Karpas-422 (cell line): ENCODE measurements at places on chromosomes 7 and 10.

DNA sequence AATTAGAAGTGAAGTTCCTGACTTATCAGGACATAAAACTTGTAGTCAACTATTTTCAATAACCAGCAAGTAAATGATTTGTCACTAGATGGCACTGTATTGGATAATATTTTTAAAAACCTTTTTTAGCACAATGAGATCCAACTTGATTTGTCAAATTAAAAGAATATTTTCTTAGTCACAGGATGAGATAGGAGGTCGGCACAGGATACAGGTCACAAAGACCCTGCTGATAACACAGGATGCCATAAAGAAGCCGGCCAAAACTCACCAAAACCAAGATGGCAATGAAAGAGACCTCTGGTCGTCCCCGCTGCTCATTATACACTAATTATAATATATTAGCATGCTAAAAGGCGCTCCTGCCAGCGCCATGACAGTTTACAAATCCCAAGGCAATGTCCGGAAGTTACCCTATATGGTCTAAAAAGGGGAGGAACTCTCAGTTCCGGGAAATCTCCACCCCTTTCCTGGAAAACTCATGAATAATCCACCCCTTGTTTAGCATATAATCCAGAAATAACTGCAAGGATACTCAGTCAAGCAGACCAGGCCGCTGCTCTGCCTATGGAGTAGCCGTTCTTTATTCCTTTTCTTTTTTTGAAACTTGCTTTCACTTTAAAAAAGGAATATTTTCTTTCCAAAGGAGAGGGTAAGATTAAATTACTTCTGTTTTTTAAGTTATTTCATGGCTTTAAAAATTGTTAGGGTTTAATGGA, 255.7 kb upstream of the MKLN1 start:
- peak; percentile 81 for DNase-seq
- peak overlapping the region; percentile 4; the same call in 1 of the 2 replicates for H3K4me3 ChIP-seq
- H3K36me3 ChIP-seq: peaks cover 42% of the 10 kb centered on the region
- peak overlapping the region; percentile 55 for H3K27ac ChIP-seq
- peaks cover 60% of the 10 kb centered on the region for H3K4me1 ChIP-seq
- no peaks in the 10 kb centered on the region for H3K27me3 ChIP-seq

DNA sequence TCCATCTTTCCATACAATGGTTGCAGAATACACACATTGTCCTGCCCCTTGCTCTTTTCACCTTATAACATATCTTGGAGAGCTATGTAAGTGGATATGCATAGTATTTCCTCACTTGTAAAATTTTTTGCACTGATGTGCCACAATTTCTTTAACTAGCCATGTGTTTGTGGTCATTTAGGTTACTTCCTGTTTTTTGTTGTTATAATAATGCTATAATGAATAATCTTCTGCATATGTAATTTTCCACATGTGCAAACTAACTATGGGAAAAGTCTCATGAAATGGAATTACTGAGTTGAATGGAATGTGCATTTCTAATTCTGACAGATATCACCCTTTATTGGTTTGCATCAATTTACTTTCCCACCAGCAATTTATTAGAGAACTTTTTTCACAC, 2.8 kb downstream of the TAS2R41 start:
- no peak overlapping the region for H3K27ac ChIP-seq
- H3K36me3 ChIP-seq: no peaks in the 10 kb centered on the region
- peaks cover 42% of the 10 kb centered on the region for H3K4me1 ChIP-seq
- H3K27me3 ChIP-seq: no peaks in the 10 kb centered on the region
- no peak overlapping the region for H3K4me3 ChIP-seq

DNA sequence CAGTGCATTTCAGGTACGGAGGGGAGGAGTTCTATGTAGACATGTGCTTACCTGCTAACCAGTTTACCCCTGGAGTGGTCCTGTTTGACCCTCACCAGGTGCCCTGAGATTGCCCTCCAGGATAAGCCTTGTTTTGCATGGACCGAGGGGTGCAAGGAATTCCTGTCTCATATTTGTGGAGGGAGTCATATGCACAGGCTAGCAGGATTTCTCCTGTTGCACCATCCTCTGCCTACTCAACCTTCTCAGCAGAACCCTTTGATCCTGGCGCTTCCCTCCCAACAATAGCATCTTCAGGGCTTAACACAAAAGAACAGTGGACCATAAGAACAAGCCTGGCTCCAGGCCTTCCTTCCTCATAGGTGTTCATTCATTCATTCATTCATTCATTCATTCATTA, 7.2 kb downstream of the TRPV6 start:
- H3K36me3 ChIP-seq: no peaks in the 10 kb centered on the region
- H3K4me3 ChIP-seq: no peak overlapping the region
- H3K27ac ChIP-seq: no peak overlapping the region
- no peak for DNase-seq
- H3K4me1 ChIP-seq: no peaks in the 10 kb centered on the region

GRCh38 chr10:62015994-62016393, 114.5 kb downstream of the ARID5B start:
- no peak for DNase-seq
- no peaks in the 10 kb centered on the region for H3K27me3 ChIP-seq
- H3K36me3 ChIP-seq: no peaks in the 10 kb centered on the region
- no peak overlapping the region for H3K4me3 ChIP-seq
- H3K27ac ChIP-seq: no peak overlapping the region
- H3K4me1 ChIP-seq: peaks cover 6% of the 10 kb centered on the region

GRCh38 chr7:116805100-116805544, 57.3 kb upstream of the CAPZA2 start:
- no peak for DNase-seq
- no peak overlapping the region for H3K4me3 ChIP-seq
- H3K4me1 ChIP-seq: peaks cover 23% of the 10 kb centered on the region
- H3K27ac ChIP-seq: no peak overlapping the region
- no peaks in the 10 kb centered on the region for H3K27me3 ChIP-seq
- H3K36me3 ChIP-seq: no peaks in the 10 kb centered on the region

GRCh38 chr10:100982916-100983830, 4.1 kb downstream of the MRPL43 start:
- DNase-seq: no peak
- H3K4me3 ChIP-seq: no peak overlapping the region
- H3K27me3 ChIP-seq: no peaks in the 10 kb centered on the region
- peaks cover 4% of the 10 kb centered on the region; the same call in 1 of the 2 replicates for H3K36me3 ChIP-seq

- H3K4me1 ChIP-seq: peaks cover 17% of the 10 kb centered on the region
- no peak overlapping the region for H3K27ac ChIP-seq
- peak overlapping the region; percentile 80 for H3K4me3 ChIP-seq
- peak; percentile 60 for DNase-seq
- no peaks in the 10 kb centered on the region for H3K36me3 ChIP-seq
Observed at GRCh38 chr7:133253519-133253875, 619 bp downstream of the EXOC4 start.

- no peak for DNase-seq
- no peak overlapping the region for H3K27ac ChIP-seq
- H3K4me1 ChIP-seq: no peaks in the 10 kb centered on the region
- H3K4me3 ChIP-seq: no peak overlapping the region
- H3K27me3 ChIP-seq: no peaks in the 10 kb centered on the region
- H3K36me3 ChIP-seq: no peaks in the 10 kb centered on the region
Observed at GRCh38 chr7:108001764-108002725, 916 bp downstream of the LAMB1 start.

DNA sequence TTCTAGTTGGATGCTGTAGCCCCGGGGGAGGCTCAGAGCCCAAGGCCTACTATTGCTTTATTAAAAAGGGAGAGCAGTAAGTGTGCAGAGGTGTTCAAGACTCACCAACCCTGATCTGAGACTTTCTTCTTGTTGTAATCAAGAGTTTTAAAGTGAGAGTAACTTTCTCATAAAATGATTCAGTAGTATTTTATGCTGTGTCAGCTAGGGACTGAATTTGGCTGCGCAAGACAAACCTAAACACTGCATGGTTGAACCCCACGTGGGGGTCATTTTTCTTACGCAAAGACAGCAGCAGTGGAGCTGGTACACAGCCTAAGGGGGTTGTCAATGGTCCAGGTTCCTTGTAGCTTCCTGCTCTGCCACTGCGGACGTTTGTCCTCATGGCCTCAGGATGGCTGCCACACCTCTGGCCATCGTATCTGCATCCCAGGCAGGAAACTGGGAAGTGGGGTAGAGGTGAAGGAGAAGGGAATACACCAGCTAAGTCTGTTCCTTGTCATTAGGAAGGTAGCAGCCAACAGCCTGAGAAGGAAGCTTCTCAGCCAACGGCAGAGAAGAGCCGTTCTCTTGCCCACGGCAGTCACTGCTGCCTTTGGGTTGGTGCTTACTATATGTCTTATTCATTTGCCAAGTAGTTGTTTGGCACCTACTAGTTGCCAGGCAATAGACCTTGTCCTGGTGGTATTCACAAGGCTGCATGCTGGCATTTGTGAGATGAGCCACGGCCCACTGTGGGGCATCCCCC, 44.7 kb downstream of the ELFN1 start:
- no peak for DNase-seq
- no peak overlapping the region for H3K27ac ChIP-seq
- no peak overlapping the region for H3K4me3 ChIP-seq
- peaks cover 11% of the 10 kb centered on the region for H3K4me1 ChIP-seq

- no peak overlapping the region for H3K27ac ChIP-seq
- no peaks in the 10 kb centered on the region for H3K4me1 ChIP-seq
- no peaks in the 10 kb centered on the region for H3K36me3 ChIP-seq
- no peaks in the 10 kb centered on the region for H3K27me3 ChIP-seq
- H3K4me3 ChIP-seq: no peak overlapping the region
Observed at GRCh38 chr7:158124671-158125079, 462.9 kb downstream of the PTPRN2 start.

DNA sequence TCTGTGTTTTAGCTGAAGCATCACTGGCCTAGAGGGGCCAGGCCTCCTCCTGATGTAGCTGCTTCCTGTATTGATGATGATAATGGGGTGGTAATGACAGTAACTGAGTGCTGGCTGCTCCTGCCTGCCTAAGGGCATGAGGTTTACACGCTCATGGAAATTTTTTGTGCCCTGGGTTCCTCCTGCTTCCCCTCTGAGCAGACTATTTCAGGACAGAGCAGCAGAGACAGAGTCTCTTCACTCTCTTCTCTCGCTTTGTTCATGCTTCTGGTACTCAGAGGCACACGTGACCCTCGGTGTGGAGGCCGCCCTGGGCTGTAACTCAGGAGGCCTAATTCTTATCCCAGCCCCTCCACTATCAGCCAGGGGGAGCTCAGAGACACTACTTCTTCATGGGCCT, 27.9 kb downstream of the LRRC20 start:
- peak overlapping the region; percentile 76 for H3K27ac ChIP-seq
- no peaks in the 10 kb centered on the region for H3K27me3 ChIP-seq
- no peak for DNase-seq
- H3K36me3 ChIP-seq: no peaks in the 10 kb centered on the region

DNA sequence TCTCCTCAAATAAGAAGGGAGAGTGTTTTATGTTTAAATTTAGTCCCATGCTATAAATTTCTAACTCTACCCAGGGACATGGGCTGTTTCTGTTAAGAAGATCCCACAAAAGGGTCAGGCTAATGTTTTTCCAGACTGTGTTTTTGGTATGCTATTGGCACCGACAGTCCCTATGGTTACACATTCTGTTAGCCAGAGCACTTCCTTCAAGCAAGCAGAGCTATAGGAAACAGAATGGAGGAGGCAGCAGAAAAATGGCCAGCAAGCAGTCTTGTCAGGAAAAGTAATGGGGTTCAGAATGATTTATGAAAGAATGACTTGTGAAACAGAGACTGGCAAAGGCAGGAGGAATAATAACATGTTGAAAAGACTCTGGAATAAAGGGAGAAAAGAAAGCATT, 44.8 kb upstream of the PHYHIPL start:
- no peaks in the 10 kb centered on the region for H3K27me3 ChIP-seq
- no peak overlapping the region for H3K27ac ChIP-seq
- H3K4me3 ChIP-seq: no peak overlapping the region
- H3K36me3 ChIP-seq: no peaks in the 10 kb centered on the region

DNA sequence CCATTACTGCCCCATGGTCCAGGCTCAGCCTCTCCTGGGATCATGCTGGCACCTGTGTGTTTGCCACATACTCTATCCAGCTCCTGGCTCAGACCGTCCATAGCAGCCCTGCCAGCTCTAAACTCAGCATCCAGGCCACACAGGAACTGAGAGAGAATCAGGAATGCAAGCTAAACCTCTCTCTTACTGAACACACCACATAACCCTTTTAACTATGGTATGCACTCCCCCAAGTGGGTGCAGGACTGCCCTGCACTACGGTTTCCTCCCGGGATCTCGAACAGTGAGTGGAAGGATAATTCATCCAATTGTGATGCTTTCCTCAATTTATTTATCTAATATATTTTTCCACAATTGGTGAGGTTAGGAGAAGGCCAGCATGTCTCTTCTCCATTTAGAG, 17.1 kb upstream of the ZNF800 start:
- no peak overlapping the region for H3K27ac ChIP-seq
- H3K27me3 ChIP-seq: no peaks in the 10 kb centered on the region
- H3K36me3 ChIP-seq: no peaks in the 10 kb centered on the region
- no peak overlapping the region for H3K4me3 ChIP-seq

DNA sequence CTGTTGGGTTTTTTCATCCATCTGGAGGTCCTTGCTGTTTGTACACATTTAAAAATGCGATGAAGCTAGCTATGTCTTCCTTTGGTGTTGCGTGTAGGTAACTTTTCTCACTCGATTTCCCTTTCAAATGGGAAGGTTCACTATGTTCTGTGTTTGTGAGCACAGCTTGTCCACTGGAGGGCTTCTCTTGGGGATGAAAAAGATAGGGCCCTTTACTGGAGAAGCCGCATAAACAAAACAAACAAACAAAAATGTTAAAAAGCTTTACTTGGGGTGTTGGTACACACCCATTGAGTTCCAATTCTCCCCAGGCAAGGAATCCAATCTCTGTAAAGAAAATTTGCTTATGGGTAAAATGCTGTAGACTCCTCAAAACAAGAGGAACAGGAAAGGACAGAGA, 23.4 kb downstream of the CYTH3 start:
- no peaks in the 10 kb centered on the region for H3K36me3 ChIP-seq
- no peaks in the 10 kb centered on the region for H3K4me1 ChIP-seq
- no peak for DNase-seq
- H3K4me3 ChIP-seq: no peak overlapping the region

DNA sequence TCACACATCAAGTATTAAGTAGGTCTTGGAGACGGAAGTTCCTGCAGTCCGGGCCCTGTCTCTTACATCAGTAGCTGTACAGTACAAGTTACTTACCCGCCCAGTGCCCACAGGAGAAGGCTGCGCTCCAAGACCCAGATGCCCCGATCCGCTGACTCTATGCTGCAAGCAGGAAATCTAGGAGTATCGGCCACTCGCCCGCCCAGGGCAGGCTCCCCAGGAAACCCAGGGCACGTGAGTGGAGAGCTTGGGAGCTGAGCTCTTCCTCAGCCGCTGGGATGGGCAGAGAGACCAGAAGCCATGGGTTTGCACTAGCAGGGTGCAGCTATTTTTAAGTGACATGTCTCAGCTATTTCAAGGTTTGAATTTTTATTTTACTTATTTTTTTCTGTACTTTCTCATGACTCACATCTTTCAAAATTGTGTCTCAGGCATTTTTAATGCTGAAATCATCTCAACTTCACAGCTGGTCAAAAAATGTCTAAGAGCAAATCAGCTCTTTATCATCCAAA, 1.9 kb upstream of the GPER1 start:
- H3K4me1 ChIP-seq: peaks cover 22% of the 10 kb centered on the region
- no peaks in the 10 kb centered on the region for H3K36me3 ChIP-seq
- no peaks in the 10 kb centered on the region for H3K27me3 ChIP-seq
